DMS79 (cell line): ENCODE measurements at places on chromosomes 4 and X.

GRCh38 chr4:85929961-85930665 lies 429.7 kb downstream of the MAPK10 start:
- peak; percentile 40 for DNase-seq

- DNase-seq, result no peak
These were observed 124.4 kb downstream of the SPOCK3 start for GRCh38 chr4:167109859-167110258.

DNA sequence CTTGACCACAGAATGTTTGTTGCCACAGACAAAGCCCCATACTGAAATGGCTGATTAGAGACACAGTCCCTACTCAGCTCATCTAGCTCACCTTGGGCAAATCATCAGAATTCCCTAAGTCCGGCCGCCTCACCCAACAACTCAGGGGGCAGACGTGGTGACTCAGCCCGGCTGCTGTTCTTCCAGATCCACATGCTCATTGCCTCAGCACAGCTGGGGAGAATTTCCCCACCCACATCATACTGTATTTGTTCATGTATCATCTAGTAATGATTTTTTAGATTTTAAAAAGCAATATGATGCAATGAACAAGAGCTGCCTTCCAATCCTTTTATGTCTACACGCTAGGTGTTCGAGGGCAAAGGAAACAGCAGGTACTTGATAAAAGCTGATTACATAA lies 333.8 kb upstream of the TENM3 start:
- DNase-seq, result no peak

DNA sequence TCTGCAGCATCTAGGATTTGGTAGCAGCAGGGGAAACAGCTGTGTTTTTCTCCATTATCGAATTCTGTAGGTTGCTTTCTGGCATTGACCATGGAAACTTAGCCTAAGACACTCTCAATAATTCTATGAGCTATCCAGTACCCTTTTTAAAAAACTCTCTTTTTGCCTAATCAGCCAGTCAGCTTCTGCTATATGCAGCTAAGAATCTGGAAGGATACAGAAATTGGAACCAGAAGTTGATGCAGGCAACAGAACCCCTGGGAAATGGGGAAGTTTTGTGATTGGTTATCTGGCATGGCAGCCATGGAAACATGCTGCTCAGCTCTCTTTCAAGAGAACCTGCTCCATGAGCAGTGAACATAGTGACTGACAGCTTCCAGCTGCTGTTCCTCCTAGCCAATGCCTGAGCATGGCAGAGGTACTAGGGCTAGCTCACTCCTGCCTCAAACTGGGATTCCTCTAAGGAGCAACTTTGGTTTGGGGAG lies 417.6 kb upstream of the MAOA start:
- DNase-seq, result no peak

DNA sequence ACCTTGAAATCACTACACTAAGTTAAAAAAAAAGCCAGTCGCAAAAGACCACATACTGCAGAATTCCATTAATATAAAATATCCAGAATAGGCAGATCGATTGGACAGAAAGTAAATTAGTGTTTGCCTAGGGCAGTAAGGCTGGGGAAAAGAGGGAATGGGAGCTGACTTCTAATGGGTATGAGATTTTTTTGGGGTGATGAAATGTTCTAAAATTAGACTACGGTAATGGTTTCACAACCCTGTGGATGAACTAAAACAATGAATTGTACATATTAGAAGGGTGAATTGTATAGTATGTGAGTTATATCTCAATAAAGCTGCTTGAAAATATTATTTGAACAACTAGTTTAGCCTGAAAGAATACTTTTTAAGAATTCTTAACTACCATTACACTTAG lies 6.7 kb upstream of the GPRIN3 start:
- no peak for DNase-seq

GRCh38 chrX:12349201-12349600 lies 210.9 kb downstream of the FRMPD4 start:
- DNase-seq, result no peak

DNA sequence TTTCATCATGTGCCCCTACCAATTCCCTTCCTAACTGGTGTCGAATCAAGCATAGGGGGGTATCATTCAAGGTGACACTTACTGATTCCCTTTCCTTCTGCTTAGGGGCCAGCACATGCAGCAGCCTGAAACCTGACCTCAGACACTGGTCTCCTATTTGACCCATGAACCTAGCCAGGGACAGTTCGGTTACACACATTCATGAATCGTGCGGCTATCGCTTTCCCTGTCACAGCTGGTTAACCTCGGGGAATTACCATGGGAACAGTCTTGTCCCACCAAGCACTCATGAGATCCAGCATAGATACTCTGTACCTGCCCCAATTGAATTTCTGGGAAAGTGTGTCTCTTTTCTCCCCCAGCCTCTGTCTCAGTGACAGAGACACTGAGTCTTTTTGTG lies 140.4 kb downstream of the ZNF674 start:
- DNase-seq, result no peak

DNA sequence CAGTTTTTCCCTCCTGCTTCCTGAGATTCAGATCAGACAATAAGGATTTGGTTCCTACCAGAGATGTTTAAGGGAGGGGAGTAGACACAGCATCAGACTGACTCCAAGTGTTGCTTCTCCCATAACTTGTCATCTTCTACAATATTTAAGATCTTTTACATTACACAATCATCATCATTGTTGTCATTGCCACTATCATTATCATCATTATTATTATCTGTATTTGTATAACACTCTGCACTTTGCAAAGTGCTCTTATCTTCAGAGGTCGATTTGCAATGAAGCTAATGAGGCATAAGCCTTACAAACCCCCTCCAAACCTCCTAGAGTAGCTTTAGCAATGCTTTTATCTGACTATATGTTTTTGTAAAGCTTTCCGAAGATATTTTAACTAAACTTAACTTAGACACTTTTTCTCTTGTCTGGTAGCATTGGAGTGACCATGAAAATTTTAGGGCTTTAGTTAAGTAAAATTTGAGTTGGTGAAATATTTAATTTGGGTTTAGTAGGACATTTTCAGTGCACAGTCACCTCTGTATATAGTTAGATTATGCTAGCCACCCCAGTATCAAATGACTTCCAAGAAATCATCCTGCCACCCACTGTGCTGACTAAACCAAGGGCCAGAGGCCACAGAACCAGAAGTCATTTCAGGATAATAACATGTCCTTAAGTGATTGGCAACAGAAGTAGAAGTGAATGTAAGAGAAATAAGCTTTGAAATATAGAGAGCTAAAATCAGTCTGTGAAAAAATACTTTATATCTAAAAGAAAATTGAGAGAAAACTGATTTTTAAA lies 124.2 kb upstream of the NRK start:
- DNase-seq, result no peak

GRCh38 chrX:69705818-69706217 lies 89.9 kb downstream of the EDA start:
- DNase-seq, result no peak

DNA sequence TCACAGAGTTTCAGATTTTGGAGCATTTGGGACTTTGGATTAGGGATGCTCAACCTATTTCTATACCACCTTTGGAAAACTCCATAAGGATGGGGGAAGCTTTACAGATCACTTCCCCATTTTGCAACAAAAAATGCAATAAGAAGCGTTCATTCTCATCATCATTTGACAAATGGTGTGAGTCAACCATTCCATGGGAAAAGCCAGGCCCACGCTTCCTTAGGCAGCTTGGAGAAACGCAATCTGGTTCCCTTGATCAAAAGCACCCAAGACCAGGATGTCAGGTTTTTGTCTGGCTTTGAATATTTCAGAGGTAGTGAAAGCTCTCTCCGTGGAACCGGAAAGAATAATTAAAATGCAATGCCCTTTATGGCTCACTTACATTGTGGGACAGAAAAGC lies 79.3 kb upstream of the C4orf50 start:
- no peak for DNase-seq

DNA sequence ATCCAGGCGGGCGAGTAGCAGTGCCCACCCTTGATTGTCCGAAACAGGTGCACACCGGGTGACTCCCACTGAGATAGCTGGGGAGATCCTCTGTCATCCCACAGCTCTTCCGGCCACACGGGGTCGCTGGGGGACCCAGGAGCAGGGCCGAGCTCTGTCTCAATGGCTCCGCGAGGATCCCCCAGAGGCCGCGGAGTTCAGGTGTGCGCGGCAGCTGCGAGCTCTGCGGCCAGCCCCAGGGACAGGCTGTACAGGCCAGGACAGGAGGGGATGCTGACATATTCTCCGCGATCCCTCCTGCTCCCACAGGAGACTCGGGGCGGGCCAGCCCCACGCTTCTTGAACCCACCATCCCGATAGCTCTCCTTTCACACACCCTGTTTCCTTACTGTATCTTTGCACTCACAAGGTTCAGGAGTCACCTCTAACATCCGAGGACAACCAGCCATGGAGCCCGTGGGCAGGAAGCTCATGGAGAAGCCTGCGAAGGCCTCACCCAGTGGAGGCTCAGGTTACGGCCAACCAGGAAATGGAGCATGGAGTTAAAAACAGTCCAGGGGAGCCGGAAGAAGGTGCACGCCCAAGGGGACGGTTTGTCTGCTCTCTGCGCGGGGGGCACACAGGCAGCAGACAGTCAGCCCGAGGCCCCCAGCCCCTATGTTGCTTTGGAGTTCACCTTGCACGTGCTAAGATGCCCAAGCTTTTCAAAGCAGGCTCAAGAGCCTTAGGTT lies 77.9 kb upstream of the AMELX start:
- DNase-seq, result no peak

DNA sequence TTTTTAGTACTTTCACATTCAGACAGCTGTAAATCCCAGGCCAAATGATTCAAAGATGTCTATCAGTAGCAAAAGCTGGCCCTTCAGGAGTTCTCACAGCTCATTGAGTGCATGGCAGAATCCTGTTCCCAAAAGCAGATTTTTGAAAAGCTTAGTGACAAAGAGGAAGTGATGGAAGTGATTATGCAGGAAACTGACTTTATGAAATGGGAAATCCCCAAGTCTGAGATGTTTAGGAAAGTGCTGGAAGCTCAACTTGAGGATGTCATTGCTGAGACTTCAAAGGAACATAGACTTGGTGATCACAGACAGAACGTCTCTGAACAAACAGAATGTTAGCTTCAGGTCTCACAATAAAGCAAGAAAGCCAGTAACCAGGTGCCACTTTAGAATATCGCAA lies 51.0 kb upstream of the CFAP47 start:
- DNase-seq, result no peak

DNA sequence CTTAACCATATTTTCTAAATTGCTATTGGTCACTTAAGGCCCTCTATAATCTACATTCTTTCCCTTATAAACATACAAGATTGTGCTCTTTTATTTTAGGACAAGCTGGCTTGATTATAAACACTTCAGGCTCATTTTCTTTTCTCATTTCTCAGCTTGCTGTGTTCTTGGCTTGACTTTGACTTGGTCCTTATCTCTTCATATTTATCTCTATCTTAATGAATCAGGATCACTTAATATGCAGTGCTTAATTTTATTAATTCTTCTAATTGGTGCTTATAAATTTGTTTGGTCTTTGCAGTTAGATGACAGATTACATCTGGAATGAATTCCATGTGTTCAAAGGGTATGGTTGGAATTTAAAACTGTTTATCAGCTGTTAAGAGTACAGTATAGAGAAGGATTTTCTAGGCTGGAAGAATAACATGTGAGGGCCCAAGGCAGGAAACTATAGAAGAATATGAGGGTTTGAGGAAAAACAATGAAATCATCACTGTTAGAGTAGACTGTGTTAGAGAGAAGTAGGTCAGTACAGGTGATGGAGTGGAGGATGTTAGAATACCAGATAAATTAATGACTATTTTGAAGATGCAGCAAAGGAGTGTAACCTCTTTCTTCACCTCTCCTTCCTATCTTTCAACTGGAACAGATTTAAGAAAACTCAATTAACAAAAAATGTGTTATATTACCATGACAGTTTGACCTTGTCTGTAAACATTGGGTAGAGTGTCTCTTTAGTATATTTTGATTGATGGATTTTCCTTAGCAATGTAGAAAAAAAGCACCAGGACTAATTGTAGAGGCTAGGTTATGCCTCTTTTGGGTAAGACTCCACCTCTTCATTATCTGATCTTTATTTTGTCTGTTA lies 169.6 kb downstream of the RAPGEF2 start:
- no peak for DNase-seq
